ENCODE measurements at places on chromosomes 11 and 22.
A peak's percentile ranks its signal among the peaks of the same experiment; 100 is the strongest.

DNA sequence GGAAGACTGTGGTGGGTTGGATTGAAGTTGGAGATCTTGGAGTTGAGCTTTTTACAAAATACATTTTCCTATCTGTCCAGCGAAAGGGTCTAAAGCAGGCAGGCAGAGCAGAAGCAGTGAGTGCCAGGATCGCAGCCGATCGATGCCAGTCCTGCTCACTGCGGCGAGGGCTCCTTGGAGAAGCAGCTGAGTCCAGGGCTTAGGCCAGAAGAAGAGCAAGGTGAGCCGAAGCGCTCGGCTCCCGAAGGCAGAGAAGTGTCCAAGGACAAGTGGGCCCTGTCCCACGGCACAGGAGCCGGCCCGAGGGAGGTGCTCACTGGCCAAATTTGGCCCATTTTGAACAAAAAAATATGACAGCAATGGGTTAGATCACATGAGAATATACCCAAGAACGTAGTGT lies 637.8 kb downstream of the BRD1 start:
- no peak for DNase-seq

GRCh38 chr11:16610213-16610737 lies 128.2 kb upstream of the C11orf58 start:
- no peak for DNase-seq

DNA sequence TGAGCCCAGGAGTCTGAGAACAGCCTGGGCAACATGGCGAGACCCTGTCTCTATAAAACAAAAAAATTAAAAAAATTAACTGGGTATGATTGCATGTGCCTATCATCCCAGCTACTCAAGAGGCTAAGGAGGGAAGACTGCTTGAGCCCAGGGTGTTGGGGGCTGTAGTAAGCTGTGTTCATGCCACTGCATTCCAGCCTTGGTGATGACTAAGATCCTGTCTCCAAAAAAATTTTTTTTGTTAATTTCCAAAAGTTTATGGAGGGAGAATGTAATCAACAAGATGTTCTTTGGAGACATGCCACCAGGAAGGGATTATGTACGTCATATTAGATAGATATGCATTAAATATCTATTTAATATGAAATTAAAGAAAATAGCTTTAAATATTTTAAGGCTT lies 267.5 kb downstream of the SBF2 start:
- DNase-seq, result no peak

- DNase-seq, result no peak
Measured at GRCh38 chr11:77082838-77083565, 16.2 kb downstream of the CAPN5 start.

GRCh38 chr11:70175236-70175698 lies 27.8 kb upstream of the FADD start:
- DNase-seq, result peak; percentile 79

DNA sequence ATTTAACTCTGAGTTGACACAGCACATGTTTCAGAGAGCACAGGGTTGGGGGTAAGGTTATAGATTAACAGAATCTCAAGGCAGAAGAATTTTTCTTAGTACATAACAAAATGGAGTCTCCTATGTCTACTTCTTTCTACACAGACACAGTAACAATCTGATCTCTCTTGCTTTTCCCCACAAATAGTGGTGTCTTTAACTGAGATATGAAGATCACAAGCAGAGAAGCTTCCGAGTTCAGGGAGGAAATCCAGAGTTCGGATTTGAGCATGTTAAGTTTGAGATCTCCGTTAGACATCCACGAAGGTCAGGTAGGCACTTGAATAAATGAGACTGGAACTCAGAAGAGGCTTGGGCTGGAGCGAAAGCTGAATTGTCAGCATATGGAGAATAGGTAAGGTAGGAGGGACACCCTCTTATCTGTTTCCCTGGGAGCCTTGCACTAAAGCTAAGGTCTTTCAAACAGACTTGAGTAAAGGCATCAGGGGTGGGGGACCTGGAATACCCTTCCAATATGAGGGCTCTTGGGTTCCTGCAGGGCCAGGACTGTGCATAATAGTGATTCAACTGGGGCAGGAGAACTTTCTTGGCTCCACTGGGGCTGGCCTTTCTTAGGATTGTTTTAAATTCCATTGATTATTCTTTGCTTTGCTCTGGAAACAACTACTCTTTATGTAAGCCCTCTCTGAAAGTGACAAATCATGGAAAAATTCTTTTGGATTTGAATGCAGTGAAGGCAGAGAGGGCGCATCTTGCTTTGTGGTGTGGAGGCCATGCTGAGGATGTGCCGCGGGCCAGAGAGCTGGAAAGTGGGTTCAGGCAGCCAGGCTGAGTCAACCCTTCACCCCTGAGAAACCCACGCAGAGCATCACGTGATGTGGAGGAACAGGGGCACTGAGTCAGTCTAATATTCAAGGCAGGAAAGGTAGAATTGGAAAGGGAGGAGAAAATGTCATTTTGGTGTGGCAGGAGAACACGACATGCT lies 62.7 kb upstream of the AMPD3 start:
- DNase-seq, result no peak

Data from endodermal cell (in vitro differentiated cells).